ENCODE measurements at places on chromosomes 3 and 15. TPM values are rescaled to one million over a fixed set of nuclear protein-coding genes. Genes with fewer than 3 reads are reported as not detected.

DNA sequence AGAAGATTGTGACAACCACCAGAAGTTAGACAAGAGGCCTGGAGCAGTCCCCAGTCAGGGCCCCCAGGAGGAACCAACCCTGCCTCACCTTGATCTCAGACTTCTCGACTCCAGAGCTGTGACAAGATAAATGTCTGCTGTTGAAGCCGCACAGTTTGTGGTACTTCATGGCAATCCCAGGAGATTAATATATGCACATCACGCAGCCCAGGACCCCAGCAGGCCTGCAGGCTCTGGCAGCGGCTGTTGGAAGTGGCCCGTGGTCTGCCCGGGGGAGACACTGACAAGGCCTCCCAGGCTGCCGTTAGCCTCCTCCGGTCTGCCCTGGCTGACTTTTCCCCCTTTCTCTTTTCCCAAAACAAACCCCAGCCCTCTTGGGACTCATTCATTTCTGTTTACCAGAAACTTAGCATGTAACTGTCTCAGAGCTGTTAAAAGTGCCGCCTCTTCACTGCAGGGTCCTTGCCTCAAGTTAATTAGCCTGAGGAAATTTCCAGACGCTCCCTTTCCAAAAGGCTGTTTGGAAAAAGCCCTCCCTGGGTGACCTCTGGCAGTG, 183.5 kb upstream of the LYSMD4 start:
- no peak for DNase-seq
- H3K27me3 ChIP-seq, result no peaks in the 10 kb centered on the region
- no peaks in the 10 kb centered on the region for H3K36me3 ChIP-seq
- H3K27ac ChIP-seq, result no peak overlapping the region
- no peaks in the 10 kb centered on the region for H3K4me1 ChIP-seq
- H3K4me3 ChIP-seq, result no peak overlapping the region

DNA sequence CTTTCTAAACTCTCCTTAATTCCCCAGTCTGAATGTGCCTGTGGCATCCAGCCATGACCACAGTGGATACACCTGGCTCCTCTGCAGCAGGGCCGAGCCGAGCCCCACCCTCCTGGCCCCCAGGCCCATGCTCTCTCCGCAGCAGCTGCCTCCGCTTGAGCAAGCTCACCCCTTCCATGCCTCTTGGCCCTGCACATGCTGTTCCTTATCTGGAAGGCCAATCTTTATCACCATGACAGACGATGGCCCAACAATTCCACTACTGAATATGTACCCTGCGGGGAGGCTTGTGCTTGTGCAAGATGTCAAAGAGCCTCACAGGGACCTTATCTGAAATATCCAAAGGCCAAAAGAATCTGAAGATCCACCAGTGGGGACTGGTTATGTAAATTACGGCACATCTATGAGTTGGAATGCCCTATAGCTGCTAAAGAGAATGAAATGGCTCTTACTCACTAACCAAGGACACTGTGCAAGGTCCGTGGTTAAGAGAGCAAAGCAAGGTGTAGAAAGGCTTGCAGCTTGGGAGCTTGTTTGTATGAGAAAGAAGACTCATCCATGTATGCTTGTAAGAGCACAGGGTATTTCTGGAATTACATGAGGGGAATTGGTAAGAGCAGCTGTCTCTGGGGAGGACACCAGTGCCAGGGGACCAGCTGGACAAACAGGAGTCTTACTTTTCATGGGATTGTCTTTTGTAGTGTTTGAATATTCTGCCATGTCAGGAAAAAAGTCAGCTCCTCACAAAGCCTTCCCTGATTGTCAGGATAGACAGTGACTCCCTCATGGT, 55.2 kb downstream of the WNT7A start:
- no peak for DNase-seq
- H3K4me3 ChIP-seq, result no peak overlapping the region
- no peak overlapping the region for H3K27ac ChIP-seq
- no peaks in the 10 kb centered on the region for H3K27me3 ChIP-seq
- no peaks in the 10 kb centered on the region for H3K36me3 ChIP-seq
- no peaks in the 10 kb centered on the region for H3K4me1 ChIP-seq

DNA sequence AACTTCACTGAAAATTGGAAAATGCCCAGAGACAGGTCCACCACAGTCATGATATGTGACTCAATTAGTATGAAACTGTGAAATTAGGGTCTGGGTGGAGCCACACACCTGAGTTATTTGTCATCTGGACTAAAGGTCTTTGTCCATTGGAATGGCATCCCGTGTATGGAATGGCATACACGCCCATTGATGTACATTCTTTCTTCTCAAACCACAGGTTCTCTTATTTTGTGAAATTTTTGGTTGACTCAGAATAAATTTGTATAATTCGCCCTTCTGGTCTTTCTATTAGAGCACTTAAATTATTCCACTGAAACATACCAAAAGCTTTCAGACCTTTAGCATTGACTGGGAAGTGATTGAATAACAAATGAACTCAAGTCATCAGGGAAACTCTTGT, 66.8 kb upstream of the UBE2E1 start:
- no peak overlapping the region for H3K27ac ChIP-seq
- no peaks in the 10 kb centered on the region for H3K4me1 ChIP-seq
- H3K4me3 ChIP-seq, result no peak overlapping the region
- H3K36me3 ChIP-seq, result no peaks in the 10 kb centered on the region
- no peak for DNase-seq

GRCh38 chr3:196662033-196662432, 22.5 kb downstream of the NRROS start:
- H3K36me3 ChIP-seq, result no peaks in the 10 kb centered on the region
- no peak overlapping the region for H3K27ac ChIP-seq
- H3K27me3 ChIP-seq, result no peaks in the 10 kb centered on the region
- DNase-seq, result no peak

- no peaks in the 10 kb centered on the region for H3K27me3 ChIP-seq
- no peak overlapping the region for H3K27ac ChIP-seq
Measured at GRCh38 chr3:113070072-113070640, 79.4 kb downstream of the GTPBP8 start.

- H3K27me3 ChIP-seq, result no peaks in the 10 kb centered on the region
- H3K4me1 ChIP-seq, result no peaks in the 10 kb centered on the region
- no peak overlapping the region for H3K27ac ChIP-seq
- H3K36me3 ChIP-seq, result no peaks in the 10 kb centered on the region
- H3K4me3 ChIP-seq, result no peak overlapping the region
- peak; percentile 43 for DNase-seq
Measured at GRCh38 chr15:65939901-65940617, 70.8 kb downstream of the RAB11A start.

- DNase-seq, result no peak
- H3K4me3 ChIP-seq, result no peak overlapping the region
- no peak overlapping the region for H3K27ac ChIP-seq
- H3K27me3 ChIP-seq, result no peaks in the 10 kb centered on the region
Measured at GRCh38 chr3:126014252-126014651, 45.3 kb downstream of the ROPN1B start.

Gene FETUB
- polyA plus RNA-seq, result not detected

DNA sequence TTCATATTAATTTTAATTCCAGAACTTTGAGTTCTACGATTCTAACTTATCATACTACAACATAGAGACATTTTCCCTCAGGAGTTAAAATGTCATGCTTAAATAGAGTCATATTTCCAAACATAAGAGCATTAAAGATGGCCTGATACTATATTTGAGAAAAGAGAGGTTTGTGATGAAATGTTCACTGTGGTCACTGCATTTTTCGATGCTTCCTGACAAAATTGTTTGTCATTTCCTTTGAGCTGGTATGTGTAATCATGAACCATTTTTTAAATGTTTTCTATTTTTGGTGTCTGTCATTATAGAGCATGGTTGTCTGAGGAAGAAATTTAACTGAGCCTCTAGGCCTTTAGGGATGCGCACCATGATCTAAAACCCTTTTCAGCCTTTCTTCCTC, 721.4 kb upstream of the NR2F2 start:
- no peak for DNase-seq
- no peaks in the 10 kb centered on the region for H3K36me3 ChIP-seq
- H3K4me3 ChIP-seq, result no peak overlapping the region
- no peak overlapping the region for H3K27ac ChIP-seq
- no peaks in the 10 kb centered on the region for H3K27me3 ChIP-seq
- H3K4me1 ChIP-seq, result no peaks in the 10 kb centered on the region

- no peak overlapping the region for H3K27ac ChIP-seq
- H3K36me3 ChIP-seq, result no peaks in the 10 kb centered on the region
- no peaks in the 10 kb centered on the region for H3K27me3 ChIP-seq
Measured at GRCh38 chr3:130480736-130481135, 36.2 kb upstream of the COL6A6 start.

DNA sequence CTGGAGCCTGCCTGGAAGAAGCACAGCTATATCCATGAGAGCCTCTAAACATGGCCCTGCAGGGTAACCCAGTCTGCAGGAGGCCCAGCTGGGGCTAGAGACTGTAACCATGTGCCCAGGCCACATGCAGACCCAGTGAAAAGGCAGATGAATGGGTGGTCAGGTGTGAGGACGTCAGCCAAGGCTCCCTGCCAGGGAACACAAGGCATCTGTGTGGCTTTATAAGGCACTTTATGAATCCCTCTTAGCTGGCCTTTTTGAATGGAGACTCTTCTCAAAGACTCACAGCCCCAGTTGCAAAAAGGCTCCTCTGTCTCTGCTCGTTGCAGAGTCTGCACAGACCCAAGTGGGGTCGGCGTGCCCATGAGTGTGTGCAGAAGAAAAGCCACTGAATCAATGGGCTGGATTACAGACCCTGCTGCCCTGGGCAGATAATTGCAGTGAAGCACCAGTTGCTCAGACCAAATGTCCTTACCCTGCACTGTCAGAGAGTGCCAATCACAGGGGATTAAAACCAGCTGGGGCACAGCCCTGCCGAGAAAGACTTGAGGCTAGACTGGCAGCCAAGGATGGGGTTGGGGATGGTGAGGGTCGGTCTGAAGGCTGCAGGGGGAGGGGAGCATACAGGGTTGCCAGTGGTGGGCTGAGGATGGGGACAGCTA, 154.2 kb downstream of the RAB11A start:
- H3K36me3 ChIP-seq, result no peaks in the 10 kb centered on the region
- H3K4me3 ChIP-seq, result no peak overlapping the region

Gene PCOLCE2
- polyA plus RNA-seq, result 0.37 TPM

DNA sequence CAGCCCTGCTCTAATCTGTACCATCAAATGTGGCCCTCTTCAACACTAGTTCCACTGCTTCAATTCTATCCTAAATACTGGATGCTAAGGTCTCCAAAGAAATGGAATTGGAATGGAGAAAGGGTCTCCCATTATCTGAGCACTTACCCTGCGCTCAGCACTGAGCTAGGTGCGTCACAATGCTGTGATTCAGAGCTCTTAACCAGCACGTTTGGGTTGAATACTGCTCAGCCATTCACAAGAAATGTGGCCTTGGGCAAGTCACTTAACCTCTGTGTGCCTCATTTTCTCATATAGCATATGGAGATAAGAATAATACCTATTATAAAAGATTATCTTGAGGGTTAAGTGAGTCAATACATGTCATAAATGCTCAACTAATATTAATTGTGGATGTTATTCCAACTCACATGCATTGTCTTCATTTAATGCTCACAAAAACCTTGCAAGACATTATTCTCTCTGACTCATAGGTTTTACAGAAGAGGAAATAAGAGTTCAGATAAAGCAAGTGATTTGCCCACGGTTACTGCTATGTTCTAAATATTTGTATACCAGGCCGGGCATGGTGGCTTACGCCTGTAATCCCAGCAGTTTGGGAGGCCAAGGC, 27.4 kb upstream of the SRGAP3 start:
- no peak overlapping the region for H3K27ac ChIP-seq
- H3K36me3 ChIP-seq, result no peaks in the 10 kb centered on the region
- no peak for DNase-seq
- H3K4me1 ChIP-seq, result no peaks in the 10 kb centered on the region
- H3K27me3 ChIP-seq, result no peaks in the 10 kb centered on the region

- H3K4me1 ChIP-seq, result no peaks in the 10 kb centered on the region
- no peak for DNase-seq
- no peak overlapping the region for H3K27ac ChIP-seq
- H3K27me3 ChIP-seq, result no peaks in the 10 kb centered on the region
- no peaks in the 10 kb centered on the region for H3K36me3 ChIP-seq
- H3K4me3 ChIP-seq, result no peak overlapping the region
Measured at GRCh38 chr3:192929146-192929545, 11.5 kb upstream of the MB21D2 start.

- no peaks in the 10 kb centered on the region for H3K4me1 ChIP-seq
- no peaks in the 10 kb centered on the region for H3K36me3 ChIP-seq
- no peak overlapping the region for H3K4me3 ChIP-seq
- no peak for DNase-seq
- H3K27me3 ChIP-seq, result no peaks in the 10 kb centered on the region
- H3K27ac ChIP-seq, result no peak overlapping the region
Measured at GRCh38 chr3:27573138-27573537, 89.0 kb upstream of the SLC4A7 start.

- no peaks in the 10 kb centered on the region for H3K27me3 ChIP-seq
- no peaks in the 10 kb centered on the region for H3K36me3 ChIP-seq
- H3K4me3 ChIP-seq, result no peak overlapping the region
- DNase-seq, result no peak
- no peak overlapping the region for H3K27ac ChIP-seq
- H3K4me1 ChIP-seq, result peaks cover 1% of the 10 kb centered on the region
Measured at GRCh38 chr3:71432044-71432975, 151.2 kb downstream of the FOXP1 start.

- no peak for DNase-seq
- no peak overlapping the region for H3K27ac ChIP-seq
- H3K4me1 ChIP-seq, result no peaks in the 10 kb centered on the region
- no peak overlapping the region for H3K4me3 ChIP-seq
- peaks cover 2% of the 10 kb centered on the region for H3K36me3 ChIP-seq
- H3K27me3 ChIP-seq, result no peaks in the 10 kb centered on the region
Measured at GRCh38 chr3:155560135-155560534, 184.7 kb downstream of the PLCH1 start.

GRCh38 chr15:64651601-64652191, 123.7 kb downstream of the RBPMS2 start:
- H3K4me3 ChIP-seq, result no peak overlapping the region
- DNase-seq, result peak; percentile 84
- no peaks in the 10 kb centered on the region for H3K27me3 ChIP-seq
- H3K36me3 ChIP-seq, result no peaks in the 10 kb centered on the region
- no peaks in the 10 kb centered on the region for H3K4me1 ChIP-seq

GRCh38 chr3:50392101-50392715, 32.9 kb upstream of the TMEM115 start:
- peaks cover 4% of the 10 kb centered on the region for H3K36me3 ChIP-seq
- no peak overlapping the region for H3K27ac ChIP-seq
- no peak overlapping the region for H3K4me3 ChIP-seq
- no peak for DNase-seq
- peaks cover 19% of the 10 kb centered on the region for H3K4me1 ChIP-seq

GRCh38 chr3:137771401-137772213, 7.5 kb downstream of the SOX14 start:
- no peak overlapping the region for H3K27ac ChIP-seq
- no peaks in the 10 kb centered on the region for H3K36me3 ChIP-seq
- no peak for DNase-seq
- H3K4me1 ChIP-seq, result no peaks in the 10 kb centered on the region
- H3K27me3 ChIP-seq, result peaks cover 5% of the 10 kb centered on the region

GRCh38 chr3:10025205-10026083, 793 bp upstream of the FANCD2 start:
- DNase-seq, result peak; percentile 36
- peaks cover 28% of the 10 kb centered on the region for H3K36me3 ChIP-seq
- H3K4me3 ChIP-seq, result peak overlapping the region; percentile 93
- peaks cover 3% of the 10 kb centered on the region for H3K4me1 ChIP-seq
- no peaks in the 10 kb centered on the region for H3K27me3 ChIP-seq

Data from small intestine (tissue), 16 donors.